ENCODE measurements at places on chromosomes 13 and 19.

- DNase-seq: no peak
Observed at GRCh38 chr19:9995999-9996398, 14.3 kb downstream of the COL5A3 start.

DNA sequence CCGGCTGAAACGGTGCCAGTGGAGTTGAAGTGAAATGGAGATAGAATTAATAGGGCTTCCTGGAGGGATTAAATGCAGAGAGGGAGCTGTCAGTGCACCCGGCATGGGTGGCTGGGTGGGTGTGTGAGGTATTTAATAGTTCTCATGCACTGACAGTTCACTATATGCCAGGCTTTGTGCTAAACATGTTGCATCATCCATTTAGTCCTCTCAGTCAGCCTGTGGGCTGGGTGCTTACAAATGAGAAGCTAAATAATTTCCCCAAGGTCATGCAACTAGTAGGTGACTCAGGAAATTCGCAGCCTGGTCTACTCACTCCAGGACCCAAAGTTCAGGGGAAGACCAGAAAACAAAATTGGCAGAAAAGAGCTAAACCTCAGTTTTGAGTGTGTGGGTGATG, 63.5 kb upstream of the SPATA13 start:
- DNase-seq: no peak

- no peak for DNase-seq
Observed at GRCh38 chr19:7869453-7869909, 4.7 kb downstream of the PRR36 start.

GRCh38 chr19:15112385-15112784, 5.2 kb downstream of the SYDE1 start:
- no peak for DNase-seq

GRCh38 chr19:32862173-32862572, 7.4 kb downstream of the SLC7A9 start:
- DNase-seq: no peak

DNA sequence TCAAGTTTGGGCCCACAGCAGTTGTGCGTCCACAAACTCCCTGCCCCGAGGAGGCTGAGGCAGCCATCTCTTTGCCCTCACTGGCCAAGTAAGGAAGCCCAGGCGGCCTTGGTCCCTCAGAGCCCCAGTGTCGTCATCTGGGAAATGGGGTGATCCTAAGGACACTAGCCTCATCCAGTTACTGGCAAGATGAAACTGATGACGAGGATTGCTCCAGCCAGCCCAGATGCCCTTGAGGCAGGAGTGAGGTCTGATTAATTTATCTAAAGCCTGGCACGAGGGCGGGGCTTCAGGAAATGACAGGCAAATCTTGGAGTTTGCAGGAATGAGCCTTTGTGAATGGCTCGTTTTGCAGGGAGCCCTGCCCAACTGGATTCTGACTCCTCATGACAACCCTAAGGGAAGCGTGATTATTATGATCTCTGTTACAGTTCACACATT, 5.6 kb downstream of the LIPE start:
- no peak for DNase-seq

DNA sequence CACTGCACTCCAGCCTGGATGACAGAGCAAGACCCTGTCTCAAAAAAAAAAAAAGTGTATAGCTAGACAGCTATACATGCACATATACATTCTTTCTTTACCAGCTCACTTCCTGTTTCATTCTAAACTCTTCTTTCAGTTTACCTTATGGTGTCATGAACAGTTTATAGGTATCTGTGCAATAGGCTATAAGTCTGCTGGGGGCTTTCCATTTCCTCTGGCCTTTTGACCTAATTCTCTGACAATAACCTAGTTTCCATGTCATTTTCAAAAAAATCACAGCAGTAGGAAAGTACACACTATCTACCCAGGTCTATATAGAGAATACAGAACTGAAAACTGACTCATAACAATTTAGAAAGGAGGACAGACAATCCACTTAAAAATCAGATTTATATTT, 24.4 kb upstream of the URAD start:
- no peak for DNase-seq

DNA sequence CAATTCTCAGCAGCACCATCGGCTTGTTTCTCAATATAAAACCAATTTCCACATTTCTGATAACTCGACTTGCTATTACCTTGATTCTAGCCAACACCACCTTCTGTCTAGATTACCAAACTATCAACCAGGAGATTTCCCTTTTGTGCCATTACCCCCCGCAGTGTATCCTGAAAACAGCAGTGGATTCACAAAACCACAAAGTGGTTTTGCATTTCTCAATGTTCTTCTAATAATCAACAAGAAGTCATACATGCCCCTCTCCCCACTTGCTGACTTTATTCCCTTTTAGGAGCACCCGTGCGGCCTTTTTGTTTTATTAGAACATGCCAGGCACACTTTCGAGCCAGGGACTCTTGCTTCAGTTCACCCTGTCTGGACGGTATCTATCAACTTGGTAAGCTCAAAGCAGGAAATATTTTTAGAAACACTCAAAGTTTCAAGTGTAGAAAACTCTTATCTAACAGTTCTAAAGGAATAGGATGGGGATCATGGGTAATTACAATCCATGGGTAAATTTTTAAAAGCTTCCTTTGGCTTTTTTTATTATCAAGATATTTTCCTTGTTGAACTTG, 967.4 kb downstream of the EFNB2 start:
- DNase-seq: no peak

DNA sequence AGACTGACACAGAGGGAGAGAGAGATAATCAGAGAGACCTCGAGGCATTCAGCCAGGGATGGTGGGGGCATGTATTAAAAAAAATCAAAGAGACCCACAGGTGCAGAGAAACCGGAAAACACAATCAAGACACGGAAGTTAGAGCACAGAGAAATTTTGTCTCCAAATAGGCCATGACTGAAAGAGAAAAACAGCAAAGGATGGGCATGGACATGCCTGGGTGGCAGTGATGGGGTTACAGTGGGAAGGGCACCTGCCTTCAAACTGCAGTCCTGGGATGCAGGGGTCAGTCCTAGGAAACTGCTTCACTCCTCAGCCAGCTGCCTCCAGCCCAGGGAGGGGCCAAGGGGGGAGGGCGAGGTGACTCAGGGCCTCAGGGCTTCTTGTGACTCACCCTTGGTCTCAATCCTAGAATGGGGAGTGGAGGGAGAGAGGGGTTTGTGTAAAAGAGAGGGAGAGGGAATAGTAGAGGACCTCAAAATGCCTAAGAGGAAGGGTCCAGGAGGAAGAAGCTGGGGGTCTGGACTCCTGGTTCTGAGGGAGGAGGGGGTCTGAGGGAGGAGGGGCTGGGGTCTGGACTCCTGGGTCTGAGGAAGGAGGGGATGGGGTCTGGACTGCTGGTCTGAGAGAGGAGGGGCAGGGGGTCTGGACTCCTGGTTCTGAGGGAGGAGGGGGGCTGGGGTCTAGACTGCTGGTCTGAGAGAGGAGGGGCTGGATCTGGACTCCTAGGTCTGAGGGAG, 3.6 kb upstream of the KCNN4 start:
- DNase-seq: no peak

DNA sequence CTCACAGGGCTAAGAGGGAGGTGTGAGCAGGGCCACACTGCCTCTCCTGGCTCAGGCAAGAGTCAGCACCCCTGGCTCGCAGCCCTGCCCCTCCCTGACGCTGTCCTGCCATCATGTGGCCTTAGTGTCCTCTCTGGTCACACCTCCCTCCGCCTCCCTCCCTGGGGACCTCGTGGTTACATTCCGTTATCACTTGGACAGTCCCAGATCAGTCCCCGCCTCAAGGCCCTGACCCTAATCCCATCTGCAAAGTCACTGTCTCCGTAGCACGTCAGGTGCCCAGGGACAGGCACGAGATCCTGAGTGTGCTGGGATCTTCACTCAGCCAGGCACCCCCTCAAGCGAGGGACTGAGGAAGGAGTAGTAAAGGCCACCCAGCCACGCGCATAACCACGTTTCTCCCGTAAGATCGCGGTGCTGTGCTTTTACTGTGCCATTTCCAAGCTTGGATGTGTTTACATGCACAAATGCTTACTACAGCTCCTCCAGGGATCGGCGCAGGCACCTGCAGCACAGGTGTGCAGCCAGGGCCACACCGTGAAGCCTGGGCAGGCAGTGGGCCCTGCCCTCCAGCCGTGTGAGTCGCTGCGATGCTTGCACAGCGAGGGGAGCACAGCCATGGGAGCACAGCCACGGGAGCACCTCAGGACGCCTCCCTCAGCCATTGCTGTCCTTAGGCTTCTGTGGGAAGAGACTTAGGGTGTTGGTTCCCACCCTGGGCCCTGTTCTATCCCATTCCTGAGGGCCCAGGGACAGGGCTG, 10.7 kb upstream of the TMEM255B start:
- no peak for DNase-seq

DNA sequence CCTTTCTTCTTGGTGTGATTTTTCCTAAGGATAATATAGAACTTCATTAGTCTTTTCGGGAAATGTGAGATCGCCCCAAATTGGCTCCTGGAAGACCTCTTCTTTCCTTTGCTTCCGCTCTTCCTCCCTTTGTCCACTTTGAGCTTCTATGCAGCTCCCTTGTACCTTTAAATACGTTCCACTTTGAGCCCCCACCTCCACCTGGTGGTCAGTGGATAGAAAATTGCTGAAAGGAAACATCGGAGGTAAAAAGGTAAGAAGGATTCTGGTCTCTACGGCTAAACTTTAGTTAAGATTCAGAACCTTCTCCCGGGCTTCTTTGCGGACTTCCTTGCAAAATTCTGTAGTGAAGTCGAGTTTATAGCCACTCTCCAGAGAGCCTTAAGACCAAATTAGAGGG, 55.0 kb upstream of the TM9SF2 start:
- DNase-seq: no peak

DNA sequence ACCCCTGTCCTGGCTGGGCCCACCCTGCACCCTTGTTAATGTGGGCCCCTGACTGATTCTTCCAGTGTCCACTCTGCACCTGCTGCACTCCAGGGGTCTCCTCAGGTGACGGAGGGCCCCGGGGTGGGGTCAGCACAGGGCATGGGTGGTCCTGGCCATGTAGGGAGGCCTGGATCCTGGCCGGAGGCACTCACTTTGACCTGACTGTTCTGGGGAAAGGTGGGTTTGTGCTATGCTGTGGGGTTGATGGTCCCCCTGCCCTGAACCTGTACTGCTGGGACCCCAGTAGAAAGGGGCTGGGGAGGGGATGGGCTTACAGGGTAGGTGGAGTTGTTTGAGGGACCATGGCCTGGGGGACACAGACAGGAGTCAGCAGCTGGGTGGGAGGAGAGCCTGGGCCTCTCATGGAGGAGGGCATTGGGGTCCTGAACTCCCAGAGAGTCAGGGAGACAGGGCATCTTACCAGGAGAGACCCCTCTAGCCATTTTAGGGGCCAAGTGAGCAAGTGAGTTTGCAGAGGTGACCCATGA, 25.8 kb upstream of the CEACAM1 start:
- no peak for DNase-seq

GRCh38 chr19:14694641-14695266, 4.9 kb downstream of the ZNF333 start:
- DNase-seq: no peak

- DNase-seq: no peak
Observed at GRCh38 chr19:5339198-5339949, 1.2 kb downstream of the PTPRS start.

- no peak for DNase-seq
Observed at GRCh38 chr13:66922444-66922843, 307.7 kb downstream of the PCDH9 start.

DNA sequence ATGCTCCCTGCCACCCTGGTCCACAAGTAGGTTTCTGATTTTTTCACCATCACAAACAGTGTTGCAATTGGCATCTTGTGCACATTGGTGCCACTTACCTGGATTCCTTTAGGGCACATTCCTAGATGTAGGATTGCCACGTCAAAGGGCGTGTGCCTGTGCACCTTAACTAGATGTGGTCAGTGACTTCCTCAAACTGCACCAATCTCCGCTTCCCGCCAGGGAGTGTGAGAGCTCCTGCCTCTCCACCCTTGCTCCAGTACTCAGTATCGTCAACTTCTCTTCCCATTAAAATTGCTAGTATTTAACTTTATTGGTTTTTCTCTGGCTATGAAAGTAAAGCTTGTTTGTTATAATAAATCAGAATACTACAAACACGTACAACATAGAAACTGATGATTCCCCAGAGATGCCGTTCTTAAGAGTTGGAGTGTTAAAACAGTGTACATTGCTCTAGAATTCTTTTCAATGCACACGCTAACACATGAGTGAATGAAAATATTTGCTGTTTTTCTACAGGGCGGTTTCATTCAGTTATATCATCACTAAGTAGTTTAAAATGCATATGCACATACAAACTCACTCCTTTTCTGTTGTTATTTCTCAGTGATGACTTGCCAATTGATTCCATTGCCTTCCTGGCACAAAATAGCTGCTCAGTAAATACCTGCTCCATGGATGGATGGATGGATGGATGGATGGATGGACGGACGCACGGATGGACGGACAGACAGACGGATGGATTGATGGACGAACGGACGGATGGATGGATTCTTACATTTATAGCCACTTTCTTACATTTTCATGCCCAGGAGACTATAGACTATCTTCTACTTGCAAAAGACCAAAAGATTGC, 23.4 kb downstream of the CCNE1 start:
- no peak for DNase-seq

DNA sequence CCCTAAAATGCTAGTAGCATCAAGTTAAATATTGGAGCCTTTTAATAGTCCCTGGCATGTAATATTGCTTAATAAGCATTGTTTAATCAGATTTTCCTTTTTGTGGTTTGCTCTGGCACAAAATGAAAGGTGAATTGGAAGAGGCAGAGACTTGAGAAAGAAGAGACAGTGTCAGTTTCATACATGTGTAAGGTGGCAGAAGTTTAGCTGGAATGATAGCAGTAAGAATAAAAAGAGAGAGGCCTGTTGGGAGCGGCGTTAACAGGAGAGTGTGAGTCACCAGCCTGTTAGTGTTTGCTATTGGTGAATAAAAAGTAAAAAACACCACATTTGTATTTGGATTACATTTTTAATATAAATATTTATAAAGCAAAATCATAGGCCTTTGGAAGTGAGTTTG, 145.3 kb downstream of the PDS5B start:
- DNase-seq: no peak

- no peak for DNase-seq
Observed at GRCh38 chr19:43353606-43354304, at the start of gene CD177. CD177 (plus strand) TSS chr19:43353686; CDS start chr19:43353715, 29 bp downstream.

DNA sequence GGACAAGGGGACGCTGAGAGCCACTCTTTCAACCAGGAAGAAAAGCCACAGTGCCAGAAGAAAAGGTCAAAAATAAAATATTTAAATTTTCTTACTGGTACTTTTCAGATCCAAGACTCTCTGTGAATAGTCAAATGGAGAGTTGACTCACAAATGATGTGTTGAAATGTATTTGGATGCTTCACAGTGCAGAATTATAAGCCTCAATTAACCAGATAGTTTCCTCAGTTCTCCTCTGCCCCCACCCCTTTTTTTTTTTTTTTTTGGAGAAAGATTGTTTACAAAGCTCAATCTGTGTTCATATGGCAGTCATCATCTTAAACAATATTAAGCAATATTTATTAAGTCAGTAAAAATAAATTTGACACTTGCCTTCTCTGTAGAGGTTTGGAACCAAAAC, 470.8 kb downstream of the FGF9 start:
- no peak for DNase-seq
